ENCODE measurements at places on chromosomes 6 and 20.
A peak's percentile ranks its signal among the peaks of the same experiment; 100 is the strongest.

DNA sequence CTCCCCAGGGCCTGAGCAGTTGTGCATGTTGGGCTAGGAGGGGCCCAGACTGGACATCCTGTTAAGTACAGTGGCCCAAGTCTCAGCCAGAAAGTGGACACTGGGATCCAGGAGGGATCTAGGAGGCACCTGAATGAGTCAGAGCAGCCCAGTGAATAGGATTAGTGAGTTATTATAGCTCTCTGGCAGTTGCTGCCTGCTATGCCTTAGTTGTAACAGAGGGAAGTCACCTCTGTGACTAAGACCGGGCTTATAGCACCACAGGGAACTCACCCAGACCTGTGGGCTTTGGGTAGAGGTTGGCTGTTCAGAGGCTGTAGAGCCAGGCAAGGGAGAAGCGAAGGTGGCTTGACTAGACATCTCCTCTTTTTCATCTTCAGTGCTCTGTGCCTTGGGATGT is 39.0 kb upstream of the AAR2 start:
- no peak for DNase-seq

- no peak for DNase-seq
These were observed 787 bp upstream of the PRR18 start for GRCh38 chr6:166308769-166309589.

GRCh38 chr20:57483287-57484050 is 41.5 kb downstream of the CTCFL start:
- DNase-seq = no peak

DNA sequence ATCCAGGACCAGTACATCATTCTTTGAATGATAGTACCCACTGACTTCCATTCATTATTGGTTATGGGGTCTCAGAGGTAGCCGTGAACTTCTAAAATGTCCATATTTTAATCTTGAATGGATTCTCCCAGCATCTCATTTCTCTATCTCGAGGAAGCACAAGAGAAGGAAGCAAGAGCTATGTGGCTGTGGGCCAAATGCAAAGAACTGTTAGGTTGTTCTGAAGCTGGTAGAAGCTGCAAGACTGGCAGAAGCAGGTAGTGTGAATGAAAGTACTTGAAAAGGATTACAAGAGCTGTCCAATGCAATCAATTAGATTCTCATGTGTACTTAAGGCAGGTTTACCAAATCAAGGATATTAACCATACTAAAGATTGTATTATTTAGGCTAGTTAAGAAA is 1131.8 kb downstream of the GRIK2 start:
- DNase-seq = no peak

- no peak for DNase-seq
These were observed 101.6 kb upstream of the FRMD1 start for GRCh38 chr6:168180548-168181011.

- no peak for DNase-seq
These were observed 13.0 kb upstream of the F13A1 start for GRCh38 chr6:6333501-6333900.

- no peak for DNase-seq
These were observed 122.0 kb downstream of the HTR1B start for GRCh38 chr6:77341058-77341986.

GRCh38 chr6:102126488-102126887 is 733.0 kb downstream of the GRIK2 start:
- DNase-seq = no peak

DNA sequence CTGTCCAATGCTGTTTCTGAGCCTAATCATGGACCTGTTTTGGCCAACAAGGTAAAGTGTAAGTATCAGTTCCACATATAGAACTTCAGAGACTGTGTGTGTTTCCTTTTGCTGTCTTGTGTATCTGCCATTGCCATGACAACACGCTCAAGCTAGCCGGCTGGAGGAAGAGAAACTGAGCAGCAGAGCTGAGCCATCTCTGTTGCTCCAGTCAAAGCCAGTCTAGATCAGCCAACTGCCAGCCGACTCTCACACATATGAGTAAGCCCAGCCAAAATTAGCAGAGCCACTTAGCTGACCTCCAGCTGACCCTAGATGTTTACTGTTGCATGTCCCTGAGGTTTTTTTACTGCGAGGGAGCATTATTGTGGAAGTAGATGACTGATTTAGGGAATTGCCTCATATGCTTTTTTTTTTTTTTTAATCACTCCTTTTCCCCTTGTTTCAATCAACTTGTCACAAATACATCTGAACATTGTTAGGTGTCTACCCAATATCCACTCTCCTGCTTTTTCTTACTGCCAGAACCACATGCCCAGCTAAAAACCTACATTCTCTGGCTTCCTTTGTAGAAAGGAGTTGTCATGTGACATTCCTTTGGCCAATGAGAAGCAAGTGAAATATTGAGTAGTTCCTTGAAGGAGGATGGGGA is 304.3 kb upstream of the SUPT3H start:
- peak; percentile 55 for DNase-seq

- DNase-seq = no peak
These were observed 328.4 kb upstream of the SOX4 start for GRCh38 chr6:21265034-21265729.

DNA sequence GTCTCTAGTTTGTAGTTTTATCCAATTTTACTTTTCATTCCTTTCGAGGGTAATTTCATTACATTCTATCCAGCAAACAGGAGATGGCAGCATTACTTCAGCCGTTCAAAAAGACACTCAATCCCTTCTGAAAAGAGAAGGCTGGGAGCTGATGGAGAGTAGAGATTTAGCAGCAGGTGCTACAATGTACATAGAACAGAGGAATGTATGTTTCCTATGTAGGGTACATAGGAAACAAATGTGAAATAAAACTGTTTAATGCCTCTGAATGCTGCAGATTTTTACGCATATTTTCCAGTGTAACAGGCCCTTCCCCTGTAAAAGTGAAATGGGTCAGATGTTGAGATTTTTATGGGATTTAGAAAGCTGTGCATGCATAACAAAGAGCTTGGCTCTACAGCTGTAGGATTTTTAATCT is 16.0 kb downstream of the RPS12 start:
- DNase-seq = no peak

Data from CD4-positive, alpha-beta T cell treated with Interleukin-10 for 1 hour (primary cell).